ENCODE measurements at places on chromosomes 2 and 18.
A peak's percentile ranks its signal among the peaks of the same experiment; 100 is the strongest.

- DNase-seq, result no peak
Observed at GRCh38 chr2:55163941-55164390, 68.1 kb downstream of the CLHC1 start.

DNA sequence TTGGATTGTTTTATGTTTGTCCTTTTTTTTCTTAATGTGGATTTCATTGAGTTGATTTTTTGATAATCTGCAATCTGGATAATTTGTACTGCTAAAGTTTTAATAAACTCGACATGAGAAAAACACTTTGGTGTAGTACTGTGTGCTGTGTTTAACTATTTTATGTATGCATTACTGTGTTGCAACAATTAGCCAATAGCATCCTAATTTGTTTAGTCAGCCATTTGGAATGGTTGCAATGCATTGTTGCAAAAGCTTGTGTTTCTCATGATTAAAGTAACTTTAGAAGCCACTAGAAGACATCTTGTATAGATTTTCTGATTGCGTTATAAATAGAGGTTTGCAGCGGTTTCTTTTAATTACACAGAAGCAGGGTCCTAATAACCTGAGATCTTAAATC is 53.5 kb downstream of the PPIG start:
- DNase-seq, result no peak

- DNase-seq, result no peak
Observed at GRCh38 chr2:136135462-136135861, 17.5 kb upstream of the CXCR4 start.

GRCh38 chr2:113083296-113083695 is 15.5 kb downstream of the IL1F10 start:
- DNase-seq, result peak; percentile 38

DNA sequence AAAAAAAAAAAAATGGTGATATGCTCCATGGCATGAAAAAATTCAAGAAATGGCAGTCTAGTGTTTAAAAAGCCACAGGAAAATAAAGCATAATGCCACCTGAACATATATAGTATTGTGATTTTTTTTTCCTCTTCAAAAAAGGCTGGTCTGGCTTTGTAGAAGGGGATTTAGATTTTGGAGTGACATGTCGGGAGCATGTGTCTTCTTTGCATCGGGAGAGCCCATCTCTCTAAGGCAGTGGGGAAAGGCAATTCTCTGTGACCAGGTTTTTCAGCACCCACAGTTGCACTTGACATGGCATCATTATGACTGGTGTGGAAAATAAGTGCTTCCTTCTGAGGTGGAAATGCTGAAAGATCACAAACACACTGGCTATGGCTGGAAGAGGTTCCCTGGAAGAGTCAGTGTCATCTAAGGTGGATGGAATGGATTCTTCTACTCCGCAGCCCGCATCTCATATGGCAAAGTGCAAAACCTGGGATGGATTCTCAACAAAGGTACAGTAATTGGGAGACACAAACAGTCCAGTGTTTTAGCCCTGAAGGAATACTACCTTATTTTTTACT is 172.5 kb downstream of the AGAP1 start:
- no peak for DNase-seq

DNA sequence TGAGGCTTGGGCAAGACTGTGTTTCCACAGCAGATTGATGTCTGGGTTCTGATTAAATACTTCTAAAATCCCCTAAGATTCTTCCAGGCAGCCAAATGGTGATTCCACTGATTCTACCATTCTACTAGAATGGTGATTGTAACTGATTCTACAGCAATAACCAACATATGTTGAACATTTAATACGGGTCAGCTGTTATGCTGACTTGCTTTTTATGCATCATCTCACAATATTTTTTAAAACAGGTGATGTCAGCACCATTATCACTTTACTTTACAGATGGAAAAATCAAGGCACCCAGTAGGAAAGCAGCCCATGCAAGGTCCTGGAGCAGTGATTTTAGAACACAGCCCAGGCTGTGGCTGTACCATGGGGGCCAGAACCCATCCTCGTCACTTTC is 37.5 kb downstream of the TIMM21 start:
- DNase-seq, result no peak

DNA sequence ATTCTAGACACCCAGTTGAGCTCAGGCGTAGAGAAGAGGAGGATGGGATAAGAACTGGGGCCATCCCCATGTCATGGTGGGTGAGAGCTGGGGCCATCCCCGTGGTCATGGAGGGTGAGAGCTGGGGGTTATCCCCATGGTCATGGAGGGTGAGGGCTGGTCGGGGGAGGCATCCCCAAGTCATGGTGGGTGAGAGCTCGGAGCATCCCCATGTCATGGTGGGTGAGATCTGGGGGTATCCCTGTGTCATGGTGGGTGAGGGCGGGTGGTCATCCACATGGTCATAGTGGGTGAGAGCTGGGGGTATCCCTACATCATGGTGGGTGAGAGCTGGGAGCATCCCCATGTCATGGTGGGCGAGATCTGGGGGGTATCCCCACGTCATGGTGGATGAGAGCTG is 52.5 kb downstream of the IL1RL2 start:
- DNase-seq, result no peak

GRCh38 chr18:53644799-53645471 is 579.5 kb downstream of the MBD2 start:
- no peak for DNase-seq

DNA sequence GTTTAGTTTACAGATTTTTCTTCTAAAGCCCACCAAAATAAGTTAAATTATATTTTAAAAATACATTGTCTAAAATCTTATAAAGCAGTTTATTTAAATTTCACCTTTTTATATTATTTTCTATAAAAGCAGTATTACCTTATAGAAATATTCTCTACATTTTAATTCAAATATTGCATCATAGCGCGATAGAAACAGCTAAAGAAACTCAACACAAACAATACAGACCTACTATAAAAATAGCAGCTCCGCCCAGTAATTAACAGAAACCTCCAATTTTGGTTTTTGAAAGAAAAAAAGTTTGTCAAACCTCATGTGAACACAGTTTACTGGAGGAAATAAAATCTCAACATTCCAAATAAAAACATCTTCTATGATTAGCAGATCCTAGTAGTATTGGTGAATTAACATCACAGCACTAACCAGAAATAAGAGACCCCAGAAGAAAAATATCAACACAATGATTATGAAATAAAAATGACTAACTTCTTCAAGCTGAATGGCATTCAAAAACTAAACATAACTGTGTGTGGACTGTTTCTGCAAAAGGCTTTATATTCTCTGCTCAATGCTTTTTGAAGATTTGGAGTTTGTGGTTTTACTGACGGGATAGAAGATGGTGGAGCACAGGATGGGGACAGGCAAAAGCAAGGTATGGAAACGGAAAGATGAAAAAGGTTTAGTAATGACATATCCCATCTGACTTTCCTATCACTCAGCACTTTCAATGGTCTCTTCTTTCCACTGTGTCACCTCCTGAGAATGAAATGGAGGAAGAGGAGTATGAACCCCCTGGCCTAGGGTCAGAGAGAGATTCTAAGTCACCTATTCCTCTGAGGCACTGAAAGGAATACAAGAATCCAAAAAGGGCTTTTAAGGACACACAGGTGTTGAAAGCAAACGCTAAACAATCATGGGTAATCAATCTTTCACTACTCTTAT is 17.5 kb downstream of the MAP4K3 start:
- DNase-seq, result no peak

DNA sequence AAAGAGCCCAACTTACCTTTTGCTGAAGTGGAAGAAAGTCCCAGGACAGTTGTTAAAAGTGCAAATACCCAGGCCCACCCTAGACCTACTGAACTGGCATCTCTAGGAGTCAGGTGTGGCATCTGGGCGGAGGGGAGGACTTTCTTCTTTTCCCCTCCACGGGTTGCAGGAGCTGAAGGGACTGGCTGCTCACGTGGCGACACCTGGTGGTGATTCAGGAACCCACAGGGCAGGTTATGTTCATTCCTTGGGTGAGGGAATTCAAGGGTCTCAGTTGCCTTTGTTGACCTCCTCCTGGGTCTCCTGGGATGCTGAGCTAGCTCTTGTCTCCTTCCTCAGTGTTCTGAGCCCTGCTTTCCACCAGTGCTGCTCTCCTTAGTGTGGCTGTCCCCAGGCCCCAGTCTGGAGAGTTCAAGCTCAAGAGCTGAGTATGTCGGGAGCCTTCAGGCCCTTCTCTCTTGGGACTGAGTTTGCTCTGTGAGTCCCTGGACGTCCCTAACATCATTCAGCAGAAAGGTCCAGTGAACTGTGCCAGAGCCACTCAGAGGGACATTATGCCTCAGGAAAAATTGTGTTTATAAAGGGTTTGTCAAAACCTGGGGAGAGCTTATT is 56.9 kb downstream of the DYSF start:
- peak; percentile 80 for DNase-seq

DNA sequence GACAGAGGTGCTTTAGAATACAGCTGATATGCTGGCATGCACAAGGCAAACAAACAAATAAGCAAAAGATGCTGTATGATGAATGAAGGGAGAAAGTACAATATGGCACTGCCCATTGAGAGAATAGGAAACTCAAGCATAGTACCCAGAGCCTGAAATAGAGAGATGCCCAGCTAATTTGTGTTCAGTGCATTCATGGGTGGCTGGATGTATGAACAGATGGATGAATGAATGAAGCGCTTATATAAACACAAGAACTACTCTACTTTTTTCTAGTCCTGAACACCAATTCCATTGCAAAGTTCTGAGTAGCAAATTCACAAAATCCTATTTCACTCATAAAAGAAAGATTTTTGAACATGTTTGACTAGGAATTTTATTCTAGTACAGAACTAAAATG is 756.3 kb downstream of the SATB2 start:
- no peak for DNase-seq

- no peak for DNase-seq
Observed at GRCh38 chr2:33489835-33490431, 13.5 kb downstream of the RASGRP3 start.

DNA sequence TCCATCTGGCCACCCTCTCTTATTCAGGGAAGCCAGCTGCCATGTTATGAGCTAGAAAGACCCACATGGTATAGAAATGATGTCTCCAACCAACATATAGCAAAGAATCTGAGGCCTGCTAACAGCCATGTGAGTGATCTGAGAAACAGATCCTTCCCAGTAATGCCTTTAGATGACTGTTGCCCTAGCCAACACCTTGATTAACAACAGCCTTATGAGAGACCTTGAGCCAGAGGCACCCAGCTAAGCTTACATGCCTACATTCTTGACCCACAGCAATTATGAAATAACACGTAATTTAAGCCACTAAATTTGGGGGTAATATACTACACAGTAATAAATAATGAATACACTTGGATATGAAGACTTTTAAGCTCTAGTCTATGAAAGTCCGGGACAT is 13.0 kb downstream of the KANSL1L start:
- DNase-seq, result no peak

DNA sequence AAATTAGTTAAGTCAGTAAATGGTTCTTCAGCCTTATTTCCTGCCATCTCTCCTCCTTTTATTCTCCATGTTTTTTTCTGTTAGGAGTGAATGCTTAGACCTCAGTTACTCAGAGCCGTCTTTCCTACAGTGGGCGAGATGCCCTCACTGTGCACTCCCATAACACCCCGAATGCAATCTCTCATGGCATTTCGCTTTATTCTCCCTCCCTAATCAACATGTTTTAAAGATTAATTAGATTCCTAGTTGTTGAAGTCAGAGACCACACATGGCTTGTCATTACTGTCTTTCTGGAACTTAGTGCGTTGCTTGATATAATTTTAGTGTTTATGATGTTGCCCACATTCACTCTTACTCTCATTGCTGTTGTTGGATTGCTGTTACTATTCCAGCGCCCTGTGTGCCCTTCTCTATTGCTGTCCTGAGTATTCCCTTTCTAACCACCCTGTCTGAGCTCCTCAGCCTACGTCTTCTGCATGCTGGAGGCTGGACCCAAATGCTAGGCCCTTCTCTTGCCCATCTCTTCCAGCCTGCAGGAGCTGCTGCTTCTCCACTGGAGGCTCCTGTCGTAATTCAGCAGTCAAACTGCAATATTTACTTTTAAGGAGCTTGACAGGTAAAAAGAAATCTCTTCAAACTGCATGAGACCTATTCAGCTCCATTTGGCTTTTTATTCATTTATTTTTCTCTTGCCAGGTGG is 99.3 kb downstream of the MAP2 start:
- DNase-seq, result no peak

DNA sequence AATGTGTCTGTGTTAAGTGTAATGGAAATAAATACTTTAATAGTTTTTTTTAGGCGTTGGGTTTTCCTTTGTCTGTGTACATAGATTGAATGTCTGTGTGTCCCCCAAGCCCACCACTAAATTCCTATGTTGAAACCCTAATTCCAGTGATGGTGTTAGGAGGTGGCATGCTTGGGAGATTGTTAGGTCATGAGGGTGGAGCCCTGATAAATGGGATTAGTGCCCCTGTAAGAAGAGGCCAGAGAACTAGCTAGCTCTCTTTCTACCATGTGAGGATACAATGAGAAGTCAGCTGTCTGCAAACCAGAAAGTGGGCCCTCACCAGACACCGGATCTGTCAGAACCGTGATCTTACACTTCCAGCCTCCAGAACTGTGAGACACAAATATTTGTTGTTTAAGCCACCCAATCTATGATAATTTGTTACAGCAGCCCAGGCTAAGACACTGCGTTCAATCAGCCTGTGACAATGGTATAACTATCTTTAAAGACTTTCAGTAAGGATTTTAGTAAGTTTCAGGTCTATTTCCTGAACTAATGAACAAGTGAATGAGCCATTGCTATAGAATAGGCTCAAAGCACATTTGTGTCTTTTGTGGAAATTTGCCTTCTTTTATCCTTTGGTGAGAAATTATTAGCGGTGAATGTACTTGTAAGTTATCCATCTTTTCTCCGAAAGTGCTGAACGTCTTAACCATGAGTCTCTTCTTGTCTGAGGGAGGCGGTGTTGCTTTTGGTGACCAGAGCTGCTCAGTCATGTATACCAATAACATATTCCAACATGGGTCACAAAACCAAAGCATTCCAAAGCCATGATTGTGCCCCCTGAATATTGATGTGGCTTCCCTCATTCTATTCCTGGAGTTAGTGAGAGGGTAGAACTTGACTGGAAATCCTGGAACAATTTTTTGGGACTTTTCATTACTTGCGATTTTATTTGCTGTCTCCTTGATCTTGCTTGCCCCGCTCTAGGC is 29.6 kb upstream of the IL1R1 start:
- DNase-seq, result no peak

- no peak for DNase-seq
Observed at GRCh38 chr2:43356774-43357173, 130.4 kb upstream of the ZFP36L2 start.

Measured in activated naive CD8-positive, alpha-beta T cell treated with anti-CD3 and anti-CD28 coated beads, Interleukin-2, amount 50 U/mL, for 24 hours (primary cell).